ENCODE measurements at places on chromosomes 5 and 9.

DNA sequence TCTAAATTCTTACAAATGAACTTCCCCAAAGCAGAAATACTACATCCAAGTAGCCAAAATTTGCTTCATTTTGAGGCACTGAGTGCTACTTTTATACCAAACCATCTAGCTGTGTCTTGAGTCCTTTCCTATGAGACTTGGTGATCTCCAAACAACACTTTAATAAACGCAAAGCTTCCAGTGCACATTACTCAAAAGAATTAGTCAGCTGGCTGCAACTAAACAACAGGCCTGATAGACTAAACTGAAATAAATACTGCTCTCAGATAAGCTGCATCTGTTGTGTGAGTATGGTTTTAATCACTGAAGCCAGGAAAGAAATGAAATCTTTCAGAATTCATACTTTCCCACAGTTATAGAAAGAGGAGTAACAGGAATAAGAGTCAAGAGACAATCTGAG lies 80.3 kb downstream of the VCAN start:
- DNase-seq: no peak

GRCh38 chr5:94627191-94627590 lies 8.7 kb downstream of the SLF1 start:
- no peak for DNase-seq

DNA sequence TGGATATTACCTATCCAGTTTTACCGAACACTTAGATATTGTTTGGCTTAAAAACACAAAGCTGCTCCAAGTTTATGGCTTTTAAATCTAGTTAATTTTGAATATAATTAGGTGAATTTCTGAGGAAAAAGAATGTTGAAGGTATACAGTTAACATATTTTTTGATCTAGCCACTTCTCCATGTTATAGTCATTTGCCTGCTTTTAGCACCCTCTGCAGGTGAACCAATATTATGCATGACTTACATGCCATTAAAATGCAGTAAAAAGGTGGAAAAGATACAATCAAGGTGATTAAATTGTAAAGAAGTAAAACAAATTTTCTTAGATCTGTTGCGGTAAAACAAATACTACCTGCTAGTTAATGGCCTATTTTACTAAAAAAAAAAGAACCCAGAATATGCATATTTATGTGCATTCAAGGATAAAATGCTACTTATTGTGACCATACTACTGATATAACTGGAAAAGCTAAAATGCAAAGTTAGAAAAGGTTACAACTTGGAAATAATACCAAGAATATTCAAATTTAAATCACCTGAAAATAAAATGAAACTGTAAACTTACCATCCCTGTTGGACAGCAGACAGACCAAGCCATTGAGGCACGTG lies 132.1 kb downstream of the AP3B1 start:
- no peak for DNase-seq

DNA sequence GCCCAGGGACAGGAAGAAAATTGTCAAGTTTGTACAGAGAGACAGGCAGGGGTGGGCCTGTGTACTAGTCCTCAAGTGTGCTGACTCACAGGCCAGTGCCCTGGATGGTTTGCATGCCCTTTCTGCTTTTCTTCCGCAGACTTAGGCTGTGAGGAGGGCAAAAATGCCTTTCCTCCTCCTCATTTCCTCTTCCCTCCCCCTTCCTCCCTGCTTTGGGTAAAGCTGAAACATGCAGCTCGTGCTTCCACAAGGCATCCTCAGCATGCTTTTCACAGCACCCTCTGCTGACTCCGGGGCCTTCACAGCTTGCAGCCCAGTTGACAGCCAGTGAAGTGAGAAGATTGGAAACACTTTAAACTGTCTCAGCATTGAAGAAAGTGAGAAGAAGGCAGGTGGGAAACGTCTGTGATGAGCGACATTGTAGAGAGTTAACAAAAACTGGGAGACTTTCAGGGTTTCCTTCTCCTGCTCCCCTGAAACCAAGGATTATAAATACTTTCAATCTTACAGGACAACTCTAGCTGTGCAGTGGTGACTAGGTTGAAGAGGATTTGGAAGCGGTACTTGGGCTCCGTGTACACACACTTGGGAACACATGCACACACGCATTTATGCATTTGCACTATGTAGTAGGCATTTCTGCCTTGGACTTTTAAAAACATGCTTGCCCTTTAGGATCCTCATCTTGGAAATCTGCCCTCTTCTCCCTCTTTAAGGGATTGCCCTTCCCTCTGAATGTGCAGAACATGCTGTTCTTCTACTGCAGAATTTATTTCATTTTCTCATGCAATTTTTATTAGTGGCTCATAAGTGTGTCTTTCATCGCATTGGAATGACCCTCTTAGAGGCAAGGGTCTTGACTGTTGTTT lies 138.8 kb downstream of the GRIA1 start:
- no peak for DNase-seq

GRCh38 chr5:43137326-43137725 lies 16.6 kb downstream of the ZNF131 start:
- DNase-seq: no peak

DNA sequence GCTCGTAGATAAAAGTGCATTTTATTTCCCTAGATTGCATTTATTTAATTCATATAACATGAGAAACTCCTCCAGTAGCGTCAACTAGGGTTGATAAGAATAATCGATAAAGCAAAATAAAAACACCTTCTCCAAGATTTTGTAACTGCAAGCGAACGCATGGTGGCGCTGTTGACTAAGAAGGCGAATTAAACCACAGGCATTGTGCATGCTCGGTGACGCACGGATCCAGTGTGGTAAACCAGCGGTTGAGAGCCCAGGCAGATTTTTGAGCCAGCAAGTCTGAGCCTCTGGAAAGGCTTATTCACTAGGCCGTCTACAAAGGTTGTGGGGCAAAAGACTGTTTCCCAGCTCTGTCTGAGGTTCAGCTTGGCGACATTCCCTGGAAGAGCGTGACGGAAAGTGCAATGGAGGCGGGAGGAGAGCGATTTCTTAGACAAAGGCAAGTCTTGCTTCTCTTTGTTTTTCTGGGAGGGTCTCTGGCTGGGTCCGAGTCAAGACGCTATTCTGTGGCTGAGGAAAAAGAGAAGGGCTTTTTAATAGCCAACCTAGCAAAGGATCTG lies at the start of gene PCDHB3:
Gene PCDHB3 (plus strand): TSS at position 231 of the 563 bp plus-strand sequence. CDS start 177 bp downstream, at position 408.
- no peak for DNase-seq

DNA sequence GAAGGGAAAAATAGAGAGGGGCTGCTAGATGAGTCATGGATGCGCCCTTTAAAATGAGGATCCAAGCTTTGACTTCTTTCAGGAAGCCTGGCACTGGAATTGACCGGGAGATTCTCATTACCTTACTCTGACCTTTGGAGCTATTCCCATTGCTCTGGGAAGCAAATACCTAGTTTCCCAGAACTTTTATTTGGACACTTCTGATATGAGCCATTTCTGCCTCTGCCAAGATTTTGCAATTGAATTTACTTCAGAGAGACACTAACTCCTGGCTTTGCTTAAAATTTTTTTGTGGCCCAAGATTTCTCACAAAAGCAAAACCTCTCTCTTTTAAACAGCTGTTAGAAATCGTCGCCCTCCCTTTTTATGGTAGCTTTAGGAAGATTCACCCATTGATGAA lies 15.7 kb upstream of the AGXT2 start:
- DNase-seq: no peak

DNA sequence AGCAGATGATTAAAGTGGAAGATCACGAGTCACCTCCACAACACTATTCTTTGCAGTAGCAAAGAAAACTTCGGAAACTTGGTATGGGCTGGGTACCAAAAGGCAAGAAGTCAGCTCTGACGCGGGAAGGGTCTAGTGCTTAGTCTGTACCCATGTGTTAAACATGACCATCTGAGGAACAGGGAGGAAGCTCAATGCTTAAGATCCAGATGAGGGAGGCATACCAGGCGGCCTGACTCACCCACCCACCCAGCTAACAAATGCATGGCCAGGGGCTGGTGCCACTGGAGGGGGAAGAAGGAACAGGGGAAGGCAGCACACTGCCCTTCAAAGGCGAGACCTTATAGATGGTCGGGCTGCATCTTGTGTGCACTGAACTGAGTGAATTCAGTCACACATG lies 41.8 kb downstream of the CAMSAP1 start:
- DNase-seq: no peak

DNA sequence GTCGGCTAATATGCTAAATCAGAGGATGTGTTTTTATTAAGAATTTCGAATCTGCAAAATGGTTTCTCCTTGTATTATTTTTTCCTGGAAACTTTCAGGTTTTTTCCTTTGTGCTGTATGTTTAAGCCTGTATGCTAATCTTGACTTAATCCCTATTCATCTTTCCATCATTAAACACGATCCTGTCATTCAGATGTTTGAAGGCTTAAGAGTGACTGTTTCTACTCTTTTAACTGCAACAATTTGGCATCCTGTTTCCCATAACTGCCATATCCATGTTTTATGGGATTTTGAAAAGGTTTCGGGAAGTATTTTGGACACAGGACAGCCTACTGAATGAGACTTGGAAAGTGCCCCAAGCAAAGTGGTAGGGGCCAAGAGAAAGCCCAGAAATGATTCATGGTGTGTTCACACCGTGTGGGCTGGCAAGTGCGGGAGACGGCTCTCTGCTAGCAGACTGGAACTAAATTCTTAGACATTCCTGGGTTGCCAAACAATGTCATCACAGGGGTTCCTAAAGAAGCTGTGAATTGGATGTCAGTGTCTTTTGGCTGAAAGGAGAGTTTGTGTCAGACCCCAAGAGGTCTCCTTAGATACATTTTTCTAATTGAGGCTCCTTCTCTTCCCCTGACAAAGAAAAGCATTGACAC lies 125.4 kb upstream of the ADAMTS16 start:
- no peak for DNase-seq

DNA sequence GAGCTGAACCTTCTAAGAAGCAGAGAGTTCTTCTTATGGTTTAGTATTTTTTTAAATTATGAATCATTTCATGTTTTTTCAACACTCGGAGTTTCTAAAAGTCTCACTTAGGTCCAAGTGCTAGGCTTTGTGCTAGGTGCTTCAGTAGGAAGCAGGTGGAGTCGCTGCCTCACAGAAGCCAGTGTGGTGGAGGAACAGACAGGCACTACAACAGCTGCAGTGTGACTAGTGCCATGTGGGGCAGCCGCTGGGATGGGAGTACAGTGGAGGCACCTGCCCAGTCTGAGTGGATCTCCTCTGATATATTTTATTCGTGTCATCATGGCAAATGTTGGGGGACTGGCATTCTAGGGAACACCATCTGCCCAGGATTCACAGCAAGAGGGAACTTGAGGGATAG lies 15.3 kb downstream of the PCDHGC5 start:
- DNase-seq: no peak

DNA sequence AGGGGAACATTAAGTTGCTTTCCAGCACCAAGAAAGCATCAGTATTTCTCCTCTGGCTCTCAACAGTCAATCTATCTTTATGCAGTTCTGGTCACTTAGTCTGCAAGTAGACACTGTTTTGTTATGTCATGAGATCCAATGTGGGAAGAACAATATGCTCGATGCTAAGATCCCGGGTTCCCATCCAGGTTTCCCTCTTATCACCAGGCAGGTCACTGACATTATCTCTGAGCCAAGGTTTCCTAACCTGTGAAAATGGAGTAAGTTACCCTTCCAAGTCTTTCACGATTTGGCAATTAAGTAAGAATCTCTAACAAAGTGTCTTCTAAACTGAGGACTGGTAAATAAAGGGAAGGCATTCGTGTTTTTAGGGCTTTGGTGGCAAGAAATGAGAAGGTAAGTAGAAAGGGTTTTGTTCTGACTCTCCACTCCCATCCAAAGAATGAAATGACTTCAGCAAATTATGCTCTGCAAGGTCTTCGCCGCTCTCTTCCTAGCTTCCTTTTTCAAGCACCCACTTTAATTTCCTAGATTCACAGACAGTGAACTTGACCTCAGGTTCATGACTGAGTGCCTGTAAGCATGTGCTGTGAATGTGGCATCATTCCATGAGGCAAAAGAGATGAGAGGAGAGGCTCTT lies 86.4 kb downstream of the DCP2 start:
- no peak for DNase-seq

GRCh38 chr9:114894609-114895433 lies 35.6 kb downstream of the TNFSF8 start:
- no peak for DNase-seq

GRCh38 chr5:128402506-128402905 lies 135.5 kb downstream of the FBN2 start:
- DNase-seq: no peak

DNA sequence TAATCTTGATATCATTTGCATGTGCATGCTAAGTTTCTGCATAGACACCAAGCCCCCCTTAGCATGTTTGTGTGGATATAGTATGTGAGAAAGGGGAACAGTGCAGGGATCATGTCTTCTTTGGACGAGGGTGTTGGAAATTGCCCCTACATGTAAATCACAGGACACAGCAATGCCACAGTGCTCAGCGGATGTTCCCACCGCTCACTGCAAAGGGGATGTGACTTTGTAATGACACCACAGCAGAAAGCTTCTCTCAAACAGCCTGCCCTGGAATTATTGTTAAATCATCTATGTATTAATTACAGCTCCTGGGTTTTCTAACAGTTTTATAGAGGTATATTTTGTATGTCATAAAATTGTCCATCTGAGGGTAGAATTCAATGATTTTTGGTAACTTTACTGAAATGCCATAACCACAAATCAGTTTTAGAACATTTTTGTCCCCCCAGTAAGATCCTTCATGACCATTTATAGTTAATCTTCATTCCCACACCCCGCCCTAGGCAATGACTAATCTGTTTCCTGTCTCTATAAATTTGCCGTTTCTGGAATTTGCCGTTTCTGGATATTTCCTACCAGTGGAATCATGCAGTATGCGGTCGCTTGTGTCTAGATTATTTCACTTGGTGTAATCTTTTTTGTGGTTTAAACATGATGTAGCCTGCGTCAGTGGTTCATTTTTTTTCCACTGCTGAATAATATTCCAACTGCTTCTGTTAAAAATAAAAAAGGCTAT lies 648.5 kb upstream of the WWC1 start:
- no peak for DNase-seq

- no peak for DNase-seq
Measured at GRCh38 chr5:142202282-142202681, 93.7 kb downstream of the NDFIP1 start.

- no peak for DNase-seq
Measured at GRCh38 chr9:34311499-34312185, 17.4 kb downstream of the KIF24 start.

DNA sequence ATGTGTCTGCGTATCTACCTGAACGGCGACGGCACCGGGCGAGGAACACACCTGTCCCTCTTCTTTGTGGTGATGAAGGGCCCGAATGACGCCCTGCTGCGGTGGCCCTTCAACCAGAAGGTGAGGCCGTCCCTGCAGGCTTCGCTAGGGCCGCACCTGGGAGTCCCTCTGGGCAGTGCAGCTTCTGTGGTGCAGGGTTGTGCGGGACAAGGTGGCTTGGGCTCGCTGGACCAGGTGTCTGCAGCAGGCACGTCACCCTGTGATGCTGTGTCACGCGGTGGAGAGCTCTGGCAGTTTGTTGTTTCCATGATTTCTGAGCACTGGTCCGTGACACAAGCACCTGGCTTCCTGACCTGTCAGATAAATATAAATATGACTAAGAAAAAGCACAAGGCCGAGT lies 20.7 kb downstream of the FBXW5 start:
- no peak for DNase-seq

DNA sequence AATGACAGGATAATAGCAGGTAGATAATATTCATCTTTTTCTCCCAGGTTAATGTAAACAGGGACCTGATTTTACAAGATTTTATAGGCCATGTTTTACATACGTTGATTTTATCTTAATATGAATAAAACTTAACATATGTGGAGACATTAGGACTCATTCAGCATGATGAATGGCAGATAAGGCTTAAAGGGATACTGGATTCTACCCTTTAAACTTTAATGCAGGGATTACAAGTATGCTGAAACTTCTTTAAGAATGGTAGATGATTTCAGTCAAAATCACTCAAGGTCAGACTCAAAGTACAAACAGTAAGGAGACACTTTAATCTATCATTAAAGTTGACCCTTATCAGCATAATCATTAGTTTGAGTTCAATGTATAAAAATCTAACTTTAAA lies 274.5 kb upstream of the IZUMO3 start:
- no peak for DNase-seq

All from bone marrow (tissue), 2 donors.